ENCODE measurements at places on chromosomes 16 and 17.
A peak's percentile ranks its signal among the peaks of the same experiment; 100 is the strongest.

- no peak for DNase-seq
These were observed 3.4 kb downstream of the ANKRD40CL start for GRCh38 chr17:50763716-50764475.

GRCh38 chr17:63984236-63984635 is 11.5 kb upstream of the SCN4A start:
- no peak for DNase-seq

- DNase-seq, result no peak
These were observed 720 bp downstream of the METRN start for GRCh38 chr16:715477-716199.

- no peak for DNase-seq
These were observed 29.6 kb downstream of the NTN1 start for GRCh38 chr17:9050801-9051401.

GRCh38 chr16:70493802-70494201 is 29.6 kb downstream of the COG4 start:
- no peak for DNase-seq

- peak; percentile 74 for DNase-seq
These were observed 59.8 kb downstream of the NEUROD2 start for GRCh38 chr17:39547713-39548478.

DNA sequence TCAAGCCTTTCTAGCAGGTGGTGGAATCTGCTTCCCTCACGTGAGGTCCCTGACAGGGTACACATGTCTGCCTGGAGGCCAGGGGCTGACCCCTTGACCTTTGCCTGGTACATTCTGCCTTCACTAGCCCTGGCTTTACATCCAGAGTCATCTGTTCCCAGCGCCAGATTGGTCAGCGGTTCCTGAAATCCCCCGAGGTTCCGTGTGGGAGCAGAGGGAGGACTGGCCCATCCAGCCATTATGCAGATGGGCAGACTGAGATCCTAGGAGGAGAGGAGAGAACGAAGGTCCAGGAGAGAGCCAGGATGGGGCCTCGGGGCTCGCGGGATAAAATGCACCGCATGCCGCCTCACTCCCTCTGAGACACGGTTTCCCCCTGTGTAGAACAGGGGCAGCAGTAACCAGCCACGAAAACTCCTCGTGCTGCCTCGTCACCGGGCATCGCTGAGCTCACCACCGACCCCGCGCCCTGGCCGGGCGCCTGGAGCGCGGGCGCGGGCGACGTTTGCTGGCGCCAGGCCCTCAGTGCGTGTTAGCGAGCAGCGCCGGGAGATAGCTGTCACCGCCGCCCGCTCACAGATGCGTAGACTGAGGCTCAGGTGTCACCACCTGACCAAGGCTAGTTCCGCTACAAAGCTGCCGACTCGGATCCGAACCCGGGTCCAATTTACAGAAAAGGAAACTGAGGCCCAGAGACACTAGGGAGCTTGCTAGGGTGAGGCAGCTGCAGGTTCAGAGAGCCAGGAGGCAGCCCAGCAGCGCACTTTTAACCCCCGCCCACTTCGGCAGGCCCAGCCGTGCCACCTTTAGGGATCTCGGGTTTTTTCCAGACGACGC is 811 bp upstream of the MAP2K3 start:
- no peak for DNase-seq

DNA sequence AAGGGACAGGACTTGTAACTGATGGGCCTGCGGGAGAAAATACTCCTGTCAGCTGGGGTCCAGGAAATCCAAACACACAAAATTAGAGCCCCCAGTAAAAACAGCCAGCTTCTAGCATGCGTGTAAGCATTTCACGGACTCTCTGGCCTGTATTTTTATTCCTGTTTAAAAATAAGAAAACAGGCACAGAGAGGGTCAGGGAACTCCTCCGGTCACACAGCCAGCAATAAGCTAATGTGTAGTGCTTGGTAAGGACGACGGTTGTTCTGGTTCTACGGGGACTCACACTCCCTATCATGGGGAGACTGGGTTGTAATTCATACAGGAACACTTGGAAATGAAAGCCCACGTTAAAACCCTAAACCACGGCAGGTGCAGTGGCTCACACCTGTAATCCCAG is 1.5 kb upstream of the TCF25 start:
- DNase-seq, result no peak
